ENCODE measurements at places on chromosomes 2 and 18.

DNA sequence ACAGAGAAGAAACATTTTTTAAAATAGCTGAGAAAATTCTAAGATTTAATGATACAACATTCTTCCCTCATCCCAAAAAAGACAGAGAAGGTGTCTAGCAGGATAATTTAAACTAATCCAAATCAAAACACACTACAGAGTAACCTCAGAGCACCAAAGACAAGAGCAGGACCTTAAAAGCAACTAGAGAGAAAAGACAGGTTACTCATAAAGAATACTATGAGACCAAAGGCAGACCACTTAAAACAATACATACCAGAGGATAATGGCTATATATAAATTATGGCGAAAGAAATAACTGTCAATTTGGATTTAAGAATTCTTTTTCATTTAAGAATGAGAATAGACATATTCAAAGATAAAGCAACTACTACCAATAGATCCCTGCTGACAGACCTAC lies 40.0 kb downstream of the HDLBP start:
- DNase-seq = no peak

GRCh38 chr2:190766174-190766572 lies 114.4 kb upstream of the GLS start:
- DNase-seq = no peak

DNA sequence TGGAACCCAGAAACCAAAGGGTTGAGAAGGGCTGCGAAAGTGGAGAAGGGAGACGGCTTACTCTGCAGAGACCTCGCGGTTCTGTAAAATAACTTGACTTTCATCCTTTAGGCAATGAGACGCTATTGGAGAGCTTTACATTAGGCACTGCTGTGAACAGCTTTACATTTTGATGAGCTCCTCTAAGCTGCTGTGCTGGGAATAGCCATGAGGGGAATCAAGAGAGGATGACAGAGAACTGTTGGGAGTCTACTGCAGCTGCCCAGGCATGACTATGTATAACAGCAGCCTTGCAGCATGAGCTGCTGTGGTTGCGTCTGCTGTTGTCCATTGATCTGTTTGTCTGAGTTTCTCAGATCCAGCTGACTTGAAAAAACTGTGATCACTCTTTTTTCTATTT lies 310.8 kb upstream of the MAP2 start:
- no peak for DNase-seq

DNA sequence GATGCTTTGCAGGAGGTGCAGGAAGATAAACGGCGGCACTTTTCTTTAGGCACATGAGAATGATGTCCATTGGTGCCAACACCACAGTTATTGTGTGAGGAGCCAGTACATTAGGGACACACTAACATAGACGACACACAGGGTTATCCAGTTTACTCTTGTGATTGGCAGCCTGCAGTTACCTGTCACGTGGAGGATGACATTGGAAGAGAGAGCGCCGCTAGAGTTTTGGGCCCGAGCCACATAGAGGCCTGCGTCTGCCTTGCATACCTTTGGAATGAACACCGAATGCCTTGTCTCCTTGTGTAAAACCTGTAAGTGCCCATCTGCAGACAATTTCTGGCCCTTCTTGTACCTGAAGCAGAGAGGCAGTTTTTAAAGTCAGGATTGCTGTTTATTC lies 26.9 kb upstream of the TTN start:
- no peak for DNase-seq

GRCh38 chr18:52598921-52599320 lies 258.9 kb downstream of the DCC start:
- DNase-seq = no peak

DNA sequence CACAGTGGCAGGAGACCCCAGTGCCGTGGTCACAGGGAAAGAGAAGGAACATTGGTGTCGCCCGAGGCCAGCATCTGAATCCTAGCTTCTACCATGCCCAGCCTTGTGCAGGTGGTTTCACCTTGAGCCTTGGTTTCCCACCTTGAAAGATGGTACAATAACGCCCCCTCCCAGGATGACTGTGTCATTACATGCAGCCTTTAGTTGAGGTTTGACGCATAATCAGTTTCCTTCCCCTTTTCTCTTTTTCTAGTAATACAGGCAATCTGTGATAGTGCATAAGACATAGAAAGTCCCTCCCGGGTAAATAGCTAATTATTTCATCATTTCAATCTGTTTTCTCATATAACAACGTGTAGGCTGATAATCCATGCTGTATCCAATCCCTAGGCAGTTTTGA lies 29.8 kb upstream of the ZNF407 start:
- DNase-seq = no peak

- DNase-seq = no peak
Measured at GRCh38 chr18:63260380-63260754, 59.2 kb downstream of the BCL2 start.

DNA sequence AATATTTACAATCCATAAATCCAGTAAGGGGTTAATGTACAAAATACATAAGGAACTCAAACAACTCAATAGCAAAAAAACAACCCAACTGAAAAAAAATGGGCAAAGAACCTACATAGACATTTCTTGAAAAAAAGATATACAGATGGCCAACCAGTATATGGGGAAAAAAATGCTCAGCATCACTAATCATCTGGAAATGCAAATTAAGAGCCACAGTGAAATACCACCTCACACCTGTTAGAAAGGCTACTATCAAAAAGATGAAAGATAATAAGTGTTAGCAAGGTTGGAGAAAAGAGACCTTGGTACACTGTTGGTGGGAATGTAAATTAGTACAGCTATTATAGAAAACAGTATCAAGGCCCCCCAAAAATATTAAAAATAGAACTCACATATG lies 14.6 kb downstream of the AP1S3 start:
- DNase-seq = no peak

- no peak for DNase-seq
Measured at GRCh38 chr2:2114707-2115245, 216.3 kb downstream of the MYT1L start.

- DNase-seq = no peak
Measured at GRCh38 chr18:24817587-24818371, 357.3 kb downstream of the HRH4 start.

DNA sequence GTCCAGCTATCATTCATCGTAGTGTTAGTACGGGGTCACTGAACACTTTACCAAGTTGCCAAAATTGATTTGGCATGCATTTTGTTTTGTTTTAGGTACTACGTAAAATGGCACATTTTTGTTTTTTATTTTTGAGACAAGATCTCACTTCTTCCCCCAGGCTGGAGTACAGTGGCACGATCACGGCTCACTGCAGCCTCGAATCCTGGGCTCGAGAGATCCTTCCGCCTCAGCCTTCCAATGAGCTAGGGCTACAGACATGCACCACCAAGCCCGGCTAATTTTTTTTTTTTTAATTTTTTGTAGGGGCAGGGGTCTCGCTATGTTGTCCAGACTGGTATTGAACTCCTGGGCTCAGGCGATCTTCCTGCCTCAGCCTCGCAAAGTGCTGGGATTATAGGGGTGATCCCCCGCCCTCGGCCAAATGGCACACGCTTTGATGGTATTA lies 786 bp downstream of the TAF1B start:
- no peak for DNase-seq

DNA sequence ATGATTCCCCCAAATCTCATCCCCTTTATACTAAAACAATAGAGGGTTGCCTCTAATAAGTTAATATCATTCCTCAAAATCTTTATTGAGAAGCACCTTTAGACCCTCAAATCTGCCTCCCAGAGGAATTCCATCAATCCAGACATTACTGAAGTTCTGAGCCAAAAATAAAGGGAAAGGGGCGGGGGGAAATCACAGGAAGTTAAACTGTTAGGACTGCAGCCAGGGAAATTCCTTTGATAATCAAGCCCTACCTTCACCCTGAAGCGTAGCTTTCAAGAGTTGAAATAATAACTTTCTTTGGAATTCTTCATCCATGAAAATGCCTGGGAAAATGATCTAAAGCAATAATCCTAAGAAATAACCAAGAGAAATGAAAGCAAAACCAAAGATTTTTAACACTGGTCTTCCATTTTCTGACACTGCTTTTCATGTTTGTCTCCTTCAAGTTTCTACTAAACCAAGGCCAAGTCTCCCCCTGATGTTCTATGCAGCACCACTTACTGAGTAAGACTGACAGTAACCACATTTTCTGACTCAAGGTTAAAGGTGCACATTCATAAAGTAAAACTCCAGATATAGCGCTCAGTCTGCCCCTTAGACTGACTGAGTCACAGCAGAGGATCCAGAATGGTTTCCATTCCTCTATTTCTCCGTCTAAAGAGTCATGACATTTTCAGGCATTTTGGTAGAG lies 78.2 kb downstream of the TCF4 start:
- DNase-seq = no peak

GRCh38 chr18:63606526-63606925 lies 19.4 kb downstream of the SERPINB13 start:
- no peak for DNase-seq

- DNase-seq = no peak
Measured at GRCh38 chr2:105521176-105521575, 122.3 kb upstream of the FHL2 start.

DNA sequence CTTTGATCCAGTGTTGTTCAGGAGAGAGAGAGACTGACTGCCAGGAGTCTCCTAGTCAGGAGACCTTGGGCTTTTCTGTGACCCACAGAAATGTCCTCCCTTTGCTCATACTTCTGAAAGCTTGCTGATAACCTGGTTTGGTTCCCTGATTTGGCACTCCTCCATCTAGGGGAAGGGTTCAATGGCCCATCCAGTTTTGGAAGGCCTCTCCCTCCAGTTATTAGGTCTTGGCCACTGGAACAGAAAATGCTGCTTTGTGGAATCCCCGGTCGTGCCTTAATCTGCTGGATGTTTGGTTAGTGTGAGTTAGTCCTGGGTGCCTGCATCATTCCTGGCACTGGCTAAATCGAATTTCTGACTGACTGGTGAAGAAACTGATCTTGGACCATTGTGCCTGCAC lies 35.7 kb downstream of the KDM3A start:
- no peak for DNase-seq

All from NCI-H526 treated with DMSO at 0.1 percent for 48 hours (cell line).